ENCODE measurements at places on chromosomes 6 and 20. TPM values are rescaled to one million over a fixed set of nuclear protein-coding genes. Genes with fewer than 3 reads are reported as not detected.
A peak's percentile ranks its signal among the peaks of the same experiment; 100 is the strongest.

DNA sequence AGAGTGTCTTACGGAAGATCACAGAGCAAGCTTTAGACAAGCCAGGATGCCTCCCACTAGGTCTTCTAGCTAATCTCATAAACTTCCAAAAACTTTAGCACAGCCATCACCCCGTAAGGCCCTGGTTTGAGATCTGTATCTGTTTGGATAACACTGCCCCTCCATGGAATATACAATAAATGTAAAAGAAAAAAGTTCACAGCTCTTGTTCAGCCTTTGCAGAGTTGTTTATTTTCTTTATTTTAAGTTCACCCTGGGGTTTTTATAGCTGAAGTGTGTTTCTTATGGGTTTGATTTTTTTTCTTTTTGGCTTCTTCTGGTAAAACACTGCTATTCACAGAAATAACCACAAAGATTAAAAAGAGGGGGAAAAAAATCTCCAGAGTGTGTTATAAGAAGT is 125.6 kb downstream of the EYA2 start:
- DNase-seq = no peak

GRCh38 chr20:58695084-58695722 is 2.6 kb downstream of the NPEPL1 start:
- DNase-seq = no peak

DNA sequence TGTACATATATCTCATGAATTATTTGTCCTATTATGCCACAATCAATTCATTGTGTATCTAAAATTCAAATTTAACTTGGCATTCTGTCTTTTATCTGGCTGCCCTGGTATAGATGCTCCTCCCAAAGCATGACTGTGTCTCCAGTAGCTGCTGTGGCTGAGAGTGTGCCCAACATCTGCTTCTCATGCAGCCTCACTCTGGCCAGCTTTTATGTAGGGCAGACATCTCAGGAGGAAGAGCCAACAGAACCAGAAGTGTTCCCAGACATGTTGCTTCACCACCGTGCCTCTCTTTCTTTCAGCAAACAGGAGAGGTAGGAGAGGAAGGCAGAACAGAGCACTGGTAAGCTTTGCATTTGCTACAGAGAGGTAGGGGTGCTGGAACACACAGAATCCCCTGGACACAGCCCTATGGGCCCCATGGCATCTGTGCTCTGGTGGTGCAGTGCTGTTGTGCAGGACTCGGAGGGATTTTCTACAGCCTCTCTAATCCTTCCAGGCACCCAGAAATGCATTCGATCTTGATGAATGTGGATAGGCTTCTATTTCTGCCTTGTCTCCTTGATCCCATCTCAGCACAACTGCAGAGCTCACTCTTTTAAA is 637.1 kb downstream of the UTRN start:
- no peak for DNase-seq

GRCh38 chr20:2300420-2300819 is 4.6 kb downstream of the TGM3 start:
- no peak for DNase-seq

DNA sequence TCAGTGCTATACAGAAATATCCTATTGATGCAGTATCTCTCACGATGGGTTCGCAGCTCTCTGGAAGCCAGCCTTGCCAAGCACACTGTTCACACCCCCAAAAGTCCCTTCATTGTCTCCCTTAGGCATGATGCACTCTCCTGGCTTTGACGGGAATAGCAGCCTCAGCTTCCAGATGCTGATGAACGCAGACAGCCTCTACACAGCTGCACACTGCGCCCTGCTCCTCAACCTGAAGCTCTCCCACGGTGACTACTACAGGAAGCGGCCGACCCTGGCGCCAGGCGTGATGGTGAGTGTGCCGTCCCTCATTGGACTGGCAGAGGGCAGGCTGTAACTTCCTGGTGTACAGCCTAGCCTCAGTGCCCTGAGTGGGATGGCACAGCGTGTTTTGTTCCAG is 60.0 kb upstream of the PBOV1 start:
- no peak for DNase-seq

- DNase-seq = no peak
Observed at GRCh38 chr20:41664584-41664983, 46.4 kb upstream of the CHD6 start.

GRCh38 chr6:82257088-82257774 is 9.7 kb upstream of the IBTK start:
- no peak for DNase-seq

DNA sequence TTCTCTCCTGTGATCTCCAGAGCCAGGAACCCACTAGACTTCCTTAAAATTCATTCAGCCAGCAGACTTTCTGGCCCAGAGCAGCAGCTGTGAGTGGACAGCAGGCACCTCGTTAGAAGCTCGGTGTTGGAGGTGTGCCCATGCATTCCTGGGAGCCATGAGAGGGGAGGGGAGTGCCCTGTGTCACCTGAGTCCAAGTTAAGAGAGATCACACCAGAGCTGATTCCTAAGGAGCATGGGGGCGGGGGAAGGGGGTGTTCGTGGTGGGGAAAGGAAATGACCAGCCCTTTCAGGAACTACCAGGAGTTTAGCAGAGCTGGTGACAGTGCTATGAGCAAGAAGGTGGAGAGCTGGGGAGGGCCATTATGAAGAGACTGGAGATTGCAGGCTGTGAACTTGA is 46.9 kb downstream of the GFRA4 start:
- no peak for DNase-seq

DNA sequence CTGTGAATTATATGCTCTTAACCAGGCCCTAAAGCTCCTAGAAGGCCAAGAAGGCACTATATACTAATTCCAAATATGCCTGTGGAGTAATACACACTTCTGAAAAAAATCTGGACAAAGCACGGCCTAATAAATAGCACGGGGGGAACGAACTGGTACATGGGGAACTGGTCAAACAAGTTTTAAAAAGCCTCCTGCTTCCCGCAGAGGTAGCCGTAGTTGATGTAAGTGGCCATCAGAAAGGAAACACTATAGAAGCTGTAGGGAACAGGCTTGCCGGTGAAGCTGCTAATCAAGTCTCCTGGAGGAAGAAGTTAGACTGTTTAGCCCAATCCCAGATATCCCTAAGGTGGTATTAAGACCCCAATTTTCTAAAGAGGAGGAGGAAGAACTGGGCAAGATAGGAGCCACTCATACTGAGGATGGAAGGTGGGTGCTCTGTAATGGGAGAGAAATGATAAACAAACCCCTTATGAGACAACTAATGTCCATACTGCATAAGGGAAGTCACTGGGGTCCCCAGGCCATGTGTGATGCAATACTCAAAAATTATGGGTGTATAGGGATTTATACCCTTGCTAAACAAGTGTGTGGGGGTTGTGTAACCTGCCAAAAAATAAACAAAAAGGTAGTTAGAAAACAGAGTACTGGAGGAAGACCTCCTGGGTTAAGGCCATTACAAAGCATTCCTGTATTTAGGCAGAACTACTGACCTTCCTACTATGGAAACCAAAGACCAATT is 27.1 kb upstream of the ZNF318 start:
- DNase-seq = no peak

- no peak for DNase-seq
Observed at GRCh38 chr6:7938562-7939183, 28.1 kb upstream of the TXNDC5 start.

DNA sequence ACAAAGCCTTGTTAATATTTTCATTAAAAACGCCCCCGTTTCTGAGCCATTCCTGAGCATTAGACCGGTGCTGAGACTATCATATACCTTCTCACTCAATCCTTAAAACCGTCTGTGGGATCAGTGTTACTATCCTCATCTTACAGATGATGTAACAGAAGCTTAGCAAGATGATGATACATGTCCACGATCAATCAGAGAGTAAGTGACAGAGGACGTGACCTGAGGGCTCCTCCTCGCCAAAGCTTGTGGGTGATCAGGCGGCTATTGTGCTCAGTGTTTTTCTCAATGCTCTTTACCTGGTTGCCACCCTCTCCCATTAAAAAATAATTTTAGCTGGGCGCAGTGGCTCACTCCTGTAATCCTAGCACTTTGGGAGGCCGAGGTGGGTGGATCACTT is 113.1 kb downstream of the MTHFD1L start:
- no peak for DNase-seq

GRCh38 chr20:25549843-25550477 is 35.4 kb downstream of the NINL start:
- DNase-seq = no peak

DNA sequence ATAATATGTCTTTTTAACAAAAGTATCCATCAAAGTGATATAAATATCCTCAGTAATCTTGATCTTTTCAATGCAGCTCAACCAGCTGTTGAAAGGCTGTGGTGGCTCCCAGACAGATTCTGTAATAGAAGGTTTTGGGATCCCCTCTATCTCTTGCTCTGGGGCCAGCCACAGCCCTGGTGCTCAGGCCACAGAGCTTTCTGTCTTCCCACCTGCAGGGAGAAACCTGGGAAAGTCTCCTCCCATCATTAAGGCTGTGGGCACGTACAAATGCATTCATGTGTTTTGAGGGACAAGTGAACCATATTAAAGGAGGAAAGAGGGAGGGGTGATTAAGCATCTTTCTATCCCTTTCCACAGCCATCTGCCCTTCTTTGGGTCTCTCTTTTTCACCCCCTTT is 183.1 kb downstream of the PRDM13 start:
- no peak for DNase-seq

DNA sequence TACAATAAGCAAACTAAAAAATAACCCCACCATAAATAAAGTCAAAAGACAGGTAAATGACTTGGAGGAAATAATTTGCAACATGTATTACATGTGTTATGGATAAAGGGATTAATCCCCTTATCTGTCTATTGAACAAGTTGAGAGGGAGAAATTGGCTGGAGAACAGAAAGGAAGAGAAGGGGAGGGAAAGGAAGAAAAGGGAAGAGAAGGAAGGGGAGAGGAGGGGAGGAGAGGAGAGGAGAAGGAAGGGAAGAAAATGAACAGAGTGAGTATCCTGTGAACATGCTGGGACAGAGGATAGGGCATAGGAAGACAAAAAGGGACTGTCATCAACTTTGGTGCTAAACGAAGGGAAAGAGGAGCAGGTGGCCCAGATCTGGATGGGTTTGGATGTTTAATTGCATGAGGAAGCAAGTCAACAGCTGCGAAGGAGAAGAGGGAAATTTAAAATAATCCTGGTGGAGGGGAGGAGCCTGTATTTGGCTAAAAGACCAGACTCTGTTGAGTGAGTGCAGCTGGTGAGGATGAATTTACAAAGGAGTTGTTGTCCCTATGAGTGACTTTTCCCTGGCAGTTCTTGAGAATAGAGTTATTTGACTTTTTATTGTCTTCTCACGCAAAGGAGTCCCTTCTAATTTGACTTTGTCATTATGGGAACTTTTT is 14.2 kb upstream of the SHLD1 start:
- no peak for DNase-seq

GRCh38 chr6:16496991-16497801 is 258.8 kb downstream of the GMPR start:
- no peak for DNase-seq

DNA sequence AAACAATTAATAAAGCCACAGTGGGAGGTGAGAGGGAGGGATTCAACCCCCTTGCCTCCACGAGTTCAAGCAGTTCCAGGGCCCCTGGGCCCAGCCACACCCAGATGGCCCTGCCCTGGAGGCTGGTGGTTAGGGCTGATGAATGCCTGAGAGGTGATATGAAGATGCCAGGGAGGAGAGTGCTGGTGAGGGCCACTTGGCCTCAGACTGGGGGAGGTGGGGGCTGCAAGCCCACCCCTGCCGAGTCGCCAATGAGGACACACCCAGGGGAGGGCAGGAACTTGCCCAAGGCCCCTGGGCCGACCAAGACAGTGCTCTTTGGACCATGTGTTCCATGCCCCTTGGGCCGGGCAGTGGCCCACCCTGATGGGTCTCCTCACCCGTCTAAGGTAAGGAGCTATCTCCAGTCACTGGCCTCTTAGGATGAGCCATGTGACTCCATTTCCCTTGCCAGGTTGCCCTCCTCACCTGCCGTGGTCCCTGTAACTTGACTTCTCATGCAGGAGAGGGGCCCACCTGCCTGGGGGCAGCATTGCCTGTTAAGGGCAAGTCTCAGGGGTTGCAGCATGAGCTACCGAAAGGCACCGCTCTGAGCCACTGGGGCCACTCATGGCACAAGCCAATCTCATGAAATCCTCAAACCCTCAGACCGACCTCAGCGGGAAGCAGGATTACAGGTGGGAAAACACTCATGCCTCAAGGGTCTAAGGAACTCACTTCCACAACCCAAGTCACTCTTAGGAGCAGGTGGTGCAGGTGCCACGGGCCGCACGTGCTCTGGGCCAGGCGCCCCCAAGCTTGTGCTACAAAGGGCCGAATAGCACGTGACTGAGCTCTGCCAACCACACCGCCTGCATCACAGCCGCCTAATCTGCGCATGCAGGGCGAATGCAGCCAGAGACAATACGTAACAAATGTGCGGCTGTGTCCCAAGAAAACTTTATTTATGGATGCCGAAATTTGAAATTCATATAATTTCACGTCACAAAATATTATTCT is 147.4 kb upstream of the MLN start:
- DNase-seq = no peak

- DNase-seq = no peak
Observed at GRCh38 chr20:1937316-1937976, 42.2 kb downstream of the SIRPA start.

DNA sequence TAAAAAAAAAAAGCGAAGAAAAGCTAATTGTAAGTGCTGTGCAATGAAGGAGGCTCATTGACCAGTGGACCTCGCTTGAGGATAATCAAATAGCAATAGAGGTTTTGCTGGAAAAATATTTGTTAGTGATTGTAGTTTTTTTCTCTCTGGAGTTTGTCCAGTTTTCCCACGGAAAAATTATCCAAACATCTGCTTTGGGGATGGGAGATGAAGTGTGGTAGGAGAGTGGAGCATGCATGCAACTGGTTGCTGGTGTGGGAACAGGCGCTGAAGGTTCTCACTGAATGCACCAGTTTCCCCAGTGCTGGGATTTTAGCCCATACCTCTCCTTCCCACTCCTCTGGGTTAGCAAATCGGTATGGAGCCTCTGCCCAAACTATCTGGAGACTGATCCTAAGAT is 281.7 kb upstream of the TAB2 start:
- DNase-seq = no peak

- peak; percentile 14 for DNase-seq
Observed at GRCh38 chr6:141077355-141078333, 1055.1 kb upstream of the GJE1 start.

- no peak for DNase-seq
Observed at GRCh38 chr6:48713612-48714011, 602.6 kb upstream of the PTCHD4 start.

The ADGRF5 gene
- total RNA-seq = not detected

The ADGB gene
- not detected for total RNA-seq

The MCCD1 gene
- not detected for total RNA-seq

The LRP11 gene
- total RNA-seq = 1.8 TPM

The PKIB gene
- 0.62 TPM for total RNA-seq

The TCF21 gene
- not detected for total RNA-seq

The SHLD1 gene
- 6.2 TPM for total RNA-seq

The SLC32A1 gene
- total RNA-seq = not detected

The CDC25B gene
- 60.9 TPM for total RNA-seq

The ZC2HC1B gene
- total RNA-seq = not detected

The LHFPL5 gene
- total RNA-seq = not detected

The HTR1E gene
- not detected for total RNA-seq

The PRDM13 gene
- total RNA-seq = 0.10 TPM

Data from activated naive CD8-positive, alpha-beta T cell treated with anti-CD3 and anti-CD28 coated beads for 36 hours (primary cell).